Epithelial cell of esophagus (primary cell): ENCODE measurements at places on chromosomes 3 and 15.

- peak; percentile 90 for DNase-seq
Measured at GRCh38 chr3:136984837-136985236, 27.1 kb downstream of the IL20RB start.

DNA sequence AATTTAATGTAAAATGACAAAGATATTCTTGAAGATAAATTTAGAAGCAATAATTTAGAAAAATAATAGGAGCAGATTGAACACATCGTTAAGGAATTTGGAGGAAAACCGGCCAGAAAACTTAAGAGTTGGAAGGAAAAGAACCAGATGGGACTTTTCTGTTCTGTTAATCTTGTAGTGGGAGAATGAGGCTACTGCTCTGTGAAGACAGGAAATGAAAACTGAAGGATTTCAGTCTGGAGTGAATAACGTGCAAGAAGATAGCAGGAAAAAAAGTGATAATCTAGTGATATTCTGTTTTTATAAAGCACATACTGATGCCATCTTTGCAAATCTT is 74.2 kb downstream of the DPPA2 start:
- no peak for DNase-seq

DNA sequence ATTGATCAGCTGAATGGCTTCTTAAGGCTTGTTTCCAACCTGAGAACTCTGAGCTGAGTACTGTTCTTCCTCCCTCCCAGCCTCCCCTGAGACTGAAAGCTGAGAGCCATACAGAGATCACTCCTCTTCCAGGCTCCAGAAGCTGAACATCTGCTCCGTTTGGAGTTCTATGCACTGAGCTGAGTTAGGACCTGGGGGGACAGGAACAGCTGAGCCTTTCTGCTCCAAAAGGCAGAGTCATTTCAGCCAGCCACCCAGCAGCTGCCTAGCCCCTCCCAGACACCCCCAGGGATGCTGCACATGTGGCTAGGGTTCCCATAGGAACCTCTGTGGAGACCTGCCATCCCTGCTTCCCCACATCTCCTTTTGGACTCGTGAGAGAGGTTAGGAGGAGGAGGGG is 64.2 kb upstream of the GLCE start:
- no peak for DNase-seq

DNA sequence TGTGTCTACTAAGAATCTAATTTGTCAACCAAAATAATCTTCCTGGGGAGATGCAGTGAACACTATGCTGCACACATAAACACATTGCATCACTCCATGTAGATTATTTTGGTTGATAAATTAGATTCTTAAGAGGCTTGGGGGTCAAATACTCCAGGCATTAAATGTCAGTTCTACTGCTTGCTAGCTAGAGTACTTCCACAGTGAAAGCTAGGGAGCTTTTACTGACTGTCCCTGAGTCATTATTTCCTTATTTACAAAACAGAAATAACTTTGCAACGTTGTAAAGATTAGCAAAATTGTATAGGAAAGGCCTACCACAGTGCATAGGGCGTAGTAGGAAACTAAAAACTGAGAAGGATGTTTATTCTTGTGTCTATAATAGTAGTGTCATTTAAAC is 12.9 kb upstream of the TMC3 start:
- DNase-seq, result peak; percentile 16

- no peak for DNase-seq
Measured at GRCh38 chr3:124885466-124886167, 1.5 kb downstream of the ITGB5 start.
